ENCODE measurements at places on chromosomes 3 and 15.

- no peak for DNase-seq
Observed at GRCh38 chr3:168267179-168267578, 171.5 kb upstream of the GOLIM4 start.

GRCh38 chr3:5583920-5584319, 396.4 kb downstream of the EDEM1 start:
- no peak for DNase-seq

DNA sequence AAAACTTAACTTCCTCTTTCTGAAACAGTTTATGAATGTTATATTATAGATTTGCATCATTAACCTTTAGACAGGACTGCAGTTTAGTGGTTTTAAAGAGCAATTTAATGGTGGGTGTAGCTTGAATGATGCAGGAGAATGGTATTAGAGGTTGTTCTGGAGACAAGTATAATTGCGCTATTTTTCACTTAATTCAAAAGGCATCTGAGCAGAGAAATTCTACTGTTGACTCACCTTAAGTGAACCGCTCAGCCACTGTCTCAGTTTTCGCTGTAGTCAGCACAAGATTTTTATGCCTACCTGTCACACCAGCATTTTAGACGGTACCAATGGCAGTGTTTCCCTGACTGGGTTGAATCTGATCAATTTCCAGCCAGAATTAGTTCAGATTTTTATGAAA, 348.8 kb upstream of the DCBLD2 start:
- DNase-seq = no peak

DNA sequence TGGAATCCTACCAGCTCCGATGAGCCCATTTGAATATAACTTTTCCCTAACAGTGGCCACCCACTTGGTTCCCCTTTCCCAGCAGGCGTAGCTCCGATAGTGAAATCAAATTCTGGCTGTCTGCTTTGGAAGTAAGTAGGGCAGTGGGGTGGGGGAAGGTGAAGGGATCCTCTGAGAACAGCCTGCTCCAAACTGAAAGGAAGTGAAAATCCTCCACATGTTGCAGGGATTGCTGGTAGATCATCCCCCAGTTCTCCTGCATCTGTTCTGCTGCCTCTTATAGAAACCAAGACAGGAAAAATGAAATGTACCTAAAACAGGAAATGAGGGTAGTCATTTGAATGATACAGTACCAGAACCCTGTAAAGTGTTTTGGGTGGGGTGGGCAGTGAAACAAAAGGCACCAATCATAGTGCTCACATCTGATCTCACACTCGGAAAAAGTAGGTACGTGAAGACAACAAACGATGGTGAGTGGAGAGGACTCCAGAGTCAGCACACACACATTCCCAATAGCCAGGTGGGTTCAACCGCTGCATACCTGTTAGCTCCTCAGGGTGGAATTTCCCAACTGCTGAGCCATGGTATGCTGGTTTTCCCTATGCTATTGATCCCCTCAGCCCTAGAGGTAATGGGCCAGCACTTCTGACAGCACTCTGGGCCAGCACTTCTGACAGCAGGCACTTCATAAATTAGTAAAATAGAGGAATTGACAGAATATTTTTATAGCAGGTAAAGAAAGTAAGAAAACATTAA, 304.9 kb upstream of the ADAMTS9 start:
- no peak for DNase-seq

DNA sequence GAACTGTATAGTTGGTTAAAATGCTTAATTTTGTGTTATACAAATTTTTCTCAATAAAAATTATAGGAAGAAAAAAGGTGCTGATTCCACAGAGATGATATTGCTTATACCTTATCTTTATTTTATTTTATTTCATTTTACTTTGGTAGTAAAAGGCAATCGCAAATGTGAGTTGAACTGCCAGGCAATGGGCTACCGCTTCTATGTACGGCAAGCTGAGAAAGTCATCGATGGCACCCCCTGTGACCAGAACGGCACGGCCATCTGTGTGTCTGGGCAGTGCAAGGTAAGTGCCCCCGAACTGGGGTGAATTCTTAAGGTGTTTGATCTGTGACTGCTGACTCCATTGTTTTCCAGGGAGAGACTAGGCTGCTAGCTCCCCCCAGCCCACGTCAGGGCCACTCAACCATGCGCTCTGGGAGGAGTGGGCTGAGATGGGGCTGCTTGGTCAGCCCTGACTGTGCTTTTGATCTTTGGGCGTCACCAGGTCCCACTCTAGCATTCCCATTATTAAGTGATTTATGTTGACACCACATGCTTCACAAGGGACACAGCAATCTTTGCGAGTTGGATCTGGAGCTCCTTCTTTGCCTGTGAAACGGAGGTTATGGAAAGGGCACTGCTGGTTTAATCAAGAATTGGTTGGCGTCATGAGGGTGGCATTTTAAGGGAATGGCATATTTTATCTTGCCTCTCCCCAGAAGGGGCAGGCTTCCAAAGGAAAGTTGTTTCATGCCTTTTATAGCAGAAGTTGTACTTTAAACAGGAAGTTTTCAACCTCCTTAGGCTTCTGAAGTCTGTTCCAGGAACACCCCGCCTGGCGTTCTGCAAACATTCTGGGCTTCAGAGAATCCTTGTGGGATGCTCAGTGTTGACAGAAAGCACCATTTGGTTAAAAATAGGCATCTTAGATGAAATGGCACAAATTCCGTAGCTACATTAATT, 296.5 kb downstream of the THSD4 start:
- DNase-seq = no peak

GRCh38 chr3:41334426-41334825, 135.1 kb downstream of the CTNNB1 start:
- no peak for DNase-seq

DNA sequence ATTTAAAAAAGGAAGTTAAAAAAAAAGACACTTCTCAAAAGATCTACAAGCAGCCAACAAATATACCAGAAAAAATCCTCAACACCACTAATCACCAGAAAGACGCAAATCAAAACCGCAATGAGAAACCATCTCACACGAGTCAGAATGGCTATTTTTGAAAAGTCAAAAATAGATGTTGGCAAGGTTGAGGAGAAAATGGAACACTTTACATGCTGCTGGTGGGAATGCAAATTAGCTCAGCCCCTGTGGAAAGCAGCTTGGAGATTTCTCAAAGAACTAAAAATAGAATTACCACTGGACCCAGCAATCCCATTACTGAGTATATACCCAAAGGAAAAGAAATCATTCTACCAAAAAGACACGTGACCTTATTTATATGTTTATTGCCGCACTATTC, 574.7 kb upstream of the ADAMTS9 start:
- DNase-seq = no peak

DNA sequence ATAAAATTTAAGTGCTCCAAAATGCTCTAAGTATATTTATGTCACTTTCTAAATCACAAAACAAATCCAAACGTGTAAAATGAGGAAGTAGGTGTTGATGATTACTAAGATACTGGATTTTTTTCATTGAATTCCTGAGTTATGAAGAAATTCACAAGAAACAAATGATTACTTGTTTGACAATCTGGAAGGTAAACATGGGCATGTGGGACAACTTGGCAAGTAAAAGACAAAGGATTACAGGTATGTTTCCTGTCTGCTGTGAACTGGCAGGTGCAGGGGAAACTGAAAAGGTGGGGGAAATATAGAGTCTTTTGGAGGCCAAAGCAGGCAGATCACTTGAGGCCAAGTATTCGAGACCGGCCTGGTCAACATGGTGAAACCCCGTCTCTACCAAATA, 252.7 kb upstream of the AZI2 start:
- DNase-seq = no peak

Data from nucleus accumbens (tissue), 56 donors.